ENCODE measurements at places on chromosomes 6 and 20.

DNA sequence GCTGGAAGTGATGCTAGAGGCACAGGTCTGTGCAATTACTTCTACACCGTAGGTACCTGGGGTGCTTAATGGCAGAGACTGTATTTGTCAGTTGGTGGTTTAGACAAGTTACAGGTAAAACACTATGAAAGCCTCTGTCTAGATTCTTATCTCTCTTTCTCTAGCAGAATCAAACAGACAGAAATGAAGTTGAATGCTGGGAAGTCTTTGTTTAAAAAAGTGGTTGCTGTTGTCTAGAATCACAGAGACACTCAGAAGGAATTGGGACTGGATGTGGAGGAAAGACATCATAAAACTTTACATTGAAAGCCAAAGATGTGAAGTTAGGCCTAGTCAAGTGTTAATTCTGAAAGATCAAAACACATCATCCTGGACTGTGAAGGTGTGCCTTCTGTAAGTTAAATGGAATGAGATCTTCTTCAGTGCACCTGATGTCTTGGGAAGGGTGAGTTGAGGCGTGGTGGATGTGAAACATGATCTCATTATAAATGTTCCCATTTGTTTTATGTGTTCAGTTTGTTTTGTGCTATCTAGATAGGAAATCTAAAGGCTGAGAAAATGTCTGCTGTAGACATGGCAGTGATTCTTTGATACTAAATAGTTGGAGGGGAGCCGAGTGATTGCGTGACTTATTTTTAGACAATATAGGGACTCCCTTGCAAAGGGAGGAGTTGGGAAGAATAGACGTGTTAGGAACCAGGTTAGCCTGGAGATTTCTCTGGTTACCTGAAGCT, 290.2 kb downstream of the SOX4 start:
- DNase-seq, result no peak

DNA sequence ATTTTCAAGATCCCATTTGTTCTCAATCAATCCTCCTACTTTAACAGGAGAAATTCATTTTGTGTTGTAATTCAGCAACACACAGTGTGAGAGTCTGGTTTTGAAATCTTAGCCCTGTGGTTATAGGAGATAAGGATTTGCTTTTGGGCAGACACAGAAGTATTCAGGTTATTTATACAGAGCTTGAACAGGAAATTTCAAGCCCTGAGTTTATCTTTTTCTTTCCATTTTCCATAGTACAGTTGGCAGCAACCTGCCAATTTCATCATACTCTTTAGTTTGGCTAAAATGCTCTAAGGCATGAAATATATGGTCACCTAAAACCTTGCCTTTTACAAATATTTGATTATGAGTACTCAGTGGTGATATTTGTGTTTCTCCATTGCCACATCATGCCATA, 41.4 kb downstream of the PKIB start:
- no peak for DNase-seq

GRCh38 chr6:163679012-163679660, 264.6 kb downstream of the QKI start:
- no peak for DNase-seq

DNA sequence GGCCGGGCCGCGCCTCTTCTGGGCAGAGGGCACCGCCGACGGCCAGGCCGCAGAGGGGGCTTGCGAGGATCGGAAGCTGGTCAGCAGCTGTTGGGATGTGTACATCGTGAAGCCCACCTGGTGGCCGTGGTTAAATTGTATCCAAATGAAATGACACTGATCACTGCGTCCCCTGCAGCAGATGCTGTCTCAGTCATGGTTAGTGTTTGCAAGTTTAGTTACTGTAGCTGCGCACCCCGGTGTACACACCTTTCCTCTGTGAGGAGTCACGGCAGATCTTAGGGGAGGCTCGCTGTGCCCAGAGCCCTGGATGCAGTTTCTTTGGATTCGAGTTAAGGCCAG, 653 bp downstream of the NAA20 start:
- no peak for DNase-seq

DNA sequence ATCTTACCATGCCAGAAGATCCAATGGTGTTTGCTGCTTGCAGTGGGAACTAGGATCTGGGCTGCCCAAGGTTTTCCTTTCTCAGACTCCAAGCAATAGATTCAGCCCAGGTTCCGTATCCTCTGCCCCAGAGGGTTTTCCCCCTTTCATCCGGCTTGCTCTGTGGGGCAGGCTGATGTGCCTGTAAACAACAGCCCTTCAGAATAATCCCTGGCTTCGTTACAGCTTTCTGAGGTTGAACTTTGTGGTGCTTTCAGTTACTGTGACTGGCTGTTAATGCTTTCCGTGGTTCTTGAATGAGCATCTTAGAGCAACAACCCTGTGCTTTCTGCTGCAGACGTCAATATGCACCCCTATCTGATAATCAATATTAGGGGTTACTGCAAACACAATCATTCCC, 400.4 kb downstream of the BTBD3 start:
- DNase-seq, result no peak

DNA sequence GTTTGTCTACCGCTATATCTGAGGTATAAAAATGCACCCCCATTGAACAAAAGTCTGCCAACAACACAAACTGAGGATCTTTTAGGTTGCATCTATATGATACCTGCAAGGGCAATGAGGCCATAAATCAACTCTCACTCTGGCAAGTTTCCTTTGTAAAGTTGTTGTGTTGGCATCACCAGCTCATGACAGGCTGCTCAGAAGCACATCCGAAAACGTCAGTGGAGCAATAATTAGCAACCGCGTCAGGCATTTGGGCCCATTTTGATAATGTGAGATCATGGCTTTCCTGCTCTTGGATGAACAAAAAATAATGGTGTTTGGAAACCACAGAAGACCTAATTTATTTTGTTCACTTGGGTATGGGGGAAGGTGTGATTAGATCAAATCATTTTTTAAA, 12.0 kb upstream of the SLC22A3 start:
- DNase-seq, result no peak

GRCh38 chr6:146347690-146348089, 195.9 kb upstream of the RAB32 start:
- no peak for DNase-seq

GRCh38 chr20:12090920-12091319, 173.2 kb downstream of the BTBD3 start:
- no peak for DNase-seq

- no peak for DNase-seq
These were observed 146.7 kb downstream of the FAM83B start for GRCh38 chr6:54993294-54993693.

- no peak for DNase-seq
These were observed 263.8 kb downstream of the ALDH8A1 start for GRCh38 chr6:134686071-134686470.

- DNase-seq, result no peak
These were observed 660.4 kb downstream of the CD109 start for GRCh38 chr6:74356391-74356790.

GRCh38 chr6:20916086-20916485, 381.8 kb downstream of the CDKAL1 start:
- DNase-seq, result no peak

DNA sequence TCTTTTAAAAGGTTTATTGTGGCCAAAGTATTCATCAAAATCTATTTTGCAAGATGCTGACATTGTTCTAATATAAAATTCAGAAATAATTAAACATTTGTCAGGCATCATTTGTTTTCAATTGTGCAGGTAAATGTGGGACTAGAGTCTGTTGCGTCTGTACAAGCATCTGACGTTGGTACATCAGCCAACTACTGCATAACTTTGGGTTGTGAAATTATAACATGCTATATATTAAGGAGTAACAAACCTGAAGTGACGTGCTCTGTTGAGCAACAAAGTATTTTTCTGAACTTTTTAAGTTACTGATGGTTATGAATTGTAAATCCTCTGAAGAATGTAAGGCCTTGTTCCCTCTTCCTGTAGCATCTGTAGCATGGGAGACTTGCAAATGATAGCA, 66.0 kb downstream of the RNF182 start:
- DNase-seq, result no peak

DNA sequence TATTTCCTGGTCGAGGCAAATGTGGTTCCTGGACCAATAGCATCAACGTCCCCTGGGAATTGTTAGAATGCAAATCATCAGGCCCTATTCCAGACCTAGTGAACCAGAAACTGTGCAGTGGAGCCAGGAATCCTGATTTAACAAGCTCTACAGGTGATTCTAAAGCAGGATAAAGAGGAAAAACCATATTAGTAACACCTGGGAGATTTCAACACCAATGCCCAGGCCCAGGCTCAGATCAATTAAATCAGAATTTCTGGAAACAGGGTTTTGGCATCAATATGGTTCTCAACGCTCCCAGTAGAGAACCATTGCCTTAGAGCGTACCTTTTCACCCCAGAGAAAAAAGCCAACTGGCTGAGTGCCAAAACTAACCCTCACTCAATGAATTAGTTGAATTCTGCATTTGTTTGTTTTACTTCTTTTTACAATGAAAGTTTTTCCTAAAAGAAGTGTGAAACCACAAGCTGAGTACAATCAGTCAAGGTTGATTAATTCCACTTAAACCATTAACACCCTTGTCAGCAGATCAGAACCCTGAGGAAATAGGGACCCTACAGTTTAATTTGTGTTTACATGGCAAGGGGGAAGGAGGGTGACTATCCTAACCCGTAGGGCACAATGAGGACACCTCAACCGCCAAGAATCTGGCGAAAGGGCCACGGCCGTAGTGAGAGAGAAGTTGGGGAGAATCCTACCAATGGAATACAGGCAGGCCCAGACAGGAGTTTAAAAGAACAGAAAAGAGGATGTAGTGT, 34.9 kb upstream of the LOC128125822 start:
- no peak for DNase-seq

Measured in activated effector memory CD4-positive, alpha-beta T cell treated with Interleukin-2 at 50 U/mL for 16 hours (primary cell).